ENCODE measurements at places on chromosomes 16 and 17. TPM values are rescaled to one million over a fixed set of nuclear protein-coding genes. Genes with fewer than 3 reads are reported as not detected.

DNA sequence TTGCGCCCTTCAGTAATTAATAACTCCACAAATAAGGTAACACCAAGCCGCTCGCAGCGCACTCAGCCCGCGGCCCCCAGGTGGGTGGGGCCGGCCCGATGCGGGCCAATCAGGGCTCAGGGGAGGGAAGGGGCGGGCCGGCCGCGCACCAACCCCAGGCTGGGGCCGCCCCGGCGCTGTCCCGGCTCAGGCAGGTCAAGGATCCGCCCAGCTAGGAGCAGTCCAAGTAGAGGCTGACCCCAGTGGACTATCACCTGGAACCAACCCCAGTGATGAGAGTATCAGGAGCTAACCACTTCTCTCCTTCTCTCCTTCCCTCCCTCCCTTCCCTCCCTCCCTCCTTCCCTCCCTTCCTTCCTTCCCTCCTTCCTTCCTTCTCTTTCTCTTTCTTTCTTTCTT lies 110.8 kb downstream of the C16orf78 start:
- DNase-seq, result peak; percentile 92

The TERB1 gene
- total RNA-seq, result 0.22 TPM

DNA sequence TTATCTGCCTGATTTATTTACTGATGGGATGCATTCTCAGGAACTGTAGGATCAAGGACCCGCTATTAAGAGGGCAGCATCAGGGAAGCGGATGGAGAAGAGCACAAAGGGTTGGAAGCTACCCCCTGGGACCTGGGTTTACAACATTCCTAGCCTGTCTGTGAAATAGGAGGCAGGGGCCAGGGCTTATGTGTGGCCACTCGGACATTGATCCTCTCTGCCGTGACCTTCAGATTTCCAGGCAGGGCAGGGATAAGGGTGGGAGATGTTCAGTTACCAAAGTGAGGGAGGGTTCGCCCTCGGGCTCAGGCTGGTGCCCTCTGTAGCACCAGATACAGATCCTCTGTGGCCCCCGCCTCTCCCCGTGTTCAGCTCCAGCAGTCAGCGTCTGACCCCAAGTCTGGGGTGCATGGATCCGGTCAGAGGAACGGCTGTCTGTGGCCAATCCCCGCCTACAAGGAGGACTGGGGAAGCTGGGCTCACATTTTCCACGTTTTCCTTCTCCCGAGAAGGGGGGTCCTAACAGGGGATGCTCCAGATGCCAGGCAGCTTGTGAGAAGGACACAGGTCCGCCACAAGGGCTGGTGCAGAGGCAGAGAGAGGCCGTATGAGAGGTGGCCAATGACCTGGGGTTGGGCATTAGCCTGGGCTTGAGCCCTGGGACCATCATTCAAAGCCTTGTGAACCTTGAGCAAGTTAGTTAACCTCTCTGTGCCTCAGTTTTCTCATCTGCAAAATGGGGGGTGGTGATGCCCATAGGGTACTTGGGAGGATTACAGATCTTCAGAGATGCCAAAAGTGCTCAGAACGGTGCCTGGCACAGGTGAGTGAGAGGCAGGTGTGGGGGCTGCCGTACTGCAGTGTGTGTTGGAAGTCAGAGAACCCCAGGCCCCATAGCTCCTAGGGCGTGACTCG lies 48.3 kb downstream of the ATP2C2 start:
- DNase-seq, result no peak

The GPRC5B gene
- total RNA-seq, result 86.5 TPM

DNA sequence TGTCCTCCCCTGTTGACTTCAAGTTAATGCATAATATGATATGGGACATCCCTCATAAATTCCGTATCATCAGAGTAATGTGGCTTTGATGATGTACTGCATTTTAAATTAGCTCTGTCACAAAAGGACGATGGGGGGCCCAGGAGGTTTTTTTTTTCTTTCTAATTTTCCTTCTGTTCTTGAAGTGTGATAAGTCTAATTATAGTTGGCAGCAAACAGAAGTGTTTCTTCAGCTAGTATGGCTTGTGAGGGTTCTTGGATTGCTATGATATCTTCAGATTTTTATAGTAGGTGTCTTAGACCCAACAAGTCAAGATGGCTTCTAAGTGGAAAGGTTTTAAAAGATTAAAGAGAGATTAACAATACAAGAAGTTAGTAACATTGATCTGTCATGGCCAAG lies 796.2 kb upstream of the RBFOX1 start:
- DNase-seq, result no peak

DNA sequence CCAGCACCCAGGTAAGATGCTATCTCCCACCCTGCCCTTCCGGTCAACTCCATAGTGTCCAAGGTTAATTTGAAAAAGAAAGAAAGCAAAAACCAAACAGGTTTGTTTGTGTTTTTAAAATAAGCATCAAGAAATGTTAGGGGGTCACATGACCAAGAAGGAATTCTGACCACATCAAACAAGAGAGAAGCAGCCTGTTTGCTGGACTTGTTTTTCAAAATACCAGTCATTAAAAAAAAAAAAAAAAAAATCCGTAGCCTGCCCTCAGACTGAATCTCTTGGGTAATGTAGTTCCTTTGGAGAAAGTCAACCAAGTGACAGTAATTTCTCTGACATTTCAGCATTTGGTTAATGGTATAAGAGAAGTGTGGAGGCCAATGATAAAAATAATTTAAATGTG lies 38.4 kb downstream of the HNF1B start:
- no peak for DNase-seq

DNA sequence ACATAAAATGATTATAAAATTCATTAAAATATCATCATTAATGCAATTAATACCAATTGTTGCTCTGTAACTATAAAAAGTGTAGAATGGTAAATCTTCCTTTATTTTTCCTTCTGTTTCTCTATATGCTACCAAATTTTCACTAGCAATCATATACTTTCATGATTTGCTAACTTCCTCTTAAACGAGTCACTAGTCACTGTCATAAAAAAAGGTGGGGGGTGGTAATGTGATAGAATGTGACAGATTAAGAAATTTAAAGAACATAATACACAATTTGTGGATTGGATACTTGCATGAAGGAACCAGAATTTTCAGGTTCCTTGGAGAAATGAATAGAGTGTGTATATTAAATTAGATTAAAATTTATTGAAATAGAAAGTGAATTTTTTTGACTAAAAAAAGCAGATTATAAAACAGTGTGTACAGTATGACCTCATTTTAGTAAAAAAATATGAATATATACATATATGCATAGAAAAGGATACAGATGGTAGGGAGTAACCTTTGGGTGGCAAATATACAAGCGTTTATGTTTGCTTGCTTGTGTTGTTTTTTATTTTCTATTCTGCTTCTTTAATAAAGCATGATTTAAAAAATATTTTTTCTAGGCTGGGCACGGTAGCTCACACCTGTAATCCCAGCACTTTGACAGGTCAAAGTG lies 56.7 kb upstream of the C17orf78 start:
- no peak for DNase-seq

GRCh38 chr17:66963909-66964771 lies at the start of gene CACNG4:
TSS of gene CACNG4 (plus strand) at chr17:66964707. CDS start at chr17:66964912, 205 bp downstream.
- no peak for DNase-seq

The KRT15 gene
- not detected for total RNA-seq

GRCh38 chr16:79656553-79657115 lies 56.1 kb upstream of the MAF start:
- DNase-seq, result no peak

DNA sequence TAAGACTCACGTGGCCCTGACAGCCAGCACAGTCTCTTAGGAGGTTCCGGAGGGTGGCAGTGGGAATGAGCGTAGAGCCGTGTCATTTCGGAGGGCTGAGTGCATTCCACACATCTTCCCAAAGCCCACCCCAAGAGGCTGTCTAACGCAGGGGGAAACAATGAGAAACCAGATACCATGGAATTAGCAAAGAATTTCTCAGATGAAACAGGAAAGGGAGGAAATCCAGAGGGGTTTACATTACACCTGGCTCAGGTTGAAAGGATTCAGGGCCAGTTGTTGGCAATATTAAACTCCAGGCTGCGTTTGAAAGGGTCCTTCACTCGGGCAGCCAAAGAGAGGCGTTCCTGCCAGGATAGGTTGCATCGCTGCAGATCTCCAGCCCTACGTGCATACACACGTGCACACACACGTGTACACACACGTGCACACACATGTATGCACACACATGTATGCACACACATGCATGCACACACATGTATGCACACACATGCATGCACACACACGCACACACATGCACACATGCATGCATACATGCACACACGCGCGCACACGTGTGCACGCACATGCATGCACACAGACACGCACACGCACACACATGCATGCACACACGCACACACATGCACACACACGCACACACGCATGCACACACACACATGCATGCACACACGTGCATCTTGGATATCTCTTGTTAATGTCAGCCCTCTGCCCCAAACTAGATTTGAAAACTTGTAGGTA lies 12.2 kb downstream of the CBX4 start:
- DNase-seq, result no peak

The CBX8 gene
- total RNA-seq, result 4.7 TPM

DNA sequence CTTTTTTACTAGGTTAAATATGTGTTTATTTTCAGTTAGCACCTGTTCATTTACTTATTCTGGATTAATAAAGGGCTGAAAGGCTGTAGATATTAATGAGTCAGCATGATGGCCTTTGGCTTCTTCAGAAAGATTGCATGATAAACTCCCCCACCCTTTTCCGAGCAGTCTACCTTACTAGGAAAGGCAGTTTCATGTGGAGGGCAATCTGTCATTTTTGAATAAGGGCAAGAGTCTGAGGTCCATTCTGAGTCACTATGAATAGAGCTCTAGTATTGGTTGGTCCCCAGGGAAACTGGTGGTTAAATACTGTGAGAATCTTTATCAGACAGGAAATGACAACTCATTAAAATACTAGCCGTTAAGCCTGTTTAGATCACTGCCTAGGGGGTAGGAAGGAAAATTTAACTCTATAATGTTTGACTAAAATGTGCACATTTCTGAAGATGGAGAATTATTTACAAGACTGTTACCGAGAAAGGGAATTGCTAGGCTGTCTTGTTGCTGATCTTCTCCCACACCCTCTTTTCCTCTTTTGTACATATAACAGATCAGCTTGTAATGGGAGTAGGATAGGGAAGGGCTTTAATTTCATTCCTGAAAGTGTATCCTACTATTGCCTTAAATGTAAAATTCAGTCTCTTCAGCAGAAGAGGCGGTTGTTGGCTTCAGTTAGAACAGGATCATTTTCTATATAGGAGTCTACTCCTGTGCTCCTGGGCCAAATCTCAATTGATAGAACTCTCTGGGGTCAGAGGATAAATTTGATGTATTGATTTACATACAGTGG lies 63.3 kb downstream of the TUBD1 start:
- no peak for DNase-seq

DNA sequence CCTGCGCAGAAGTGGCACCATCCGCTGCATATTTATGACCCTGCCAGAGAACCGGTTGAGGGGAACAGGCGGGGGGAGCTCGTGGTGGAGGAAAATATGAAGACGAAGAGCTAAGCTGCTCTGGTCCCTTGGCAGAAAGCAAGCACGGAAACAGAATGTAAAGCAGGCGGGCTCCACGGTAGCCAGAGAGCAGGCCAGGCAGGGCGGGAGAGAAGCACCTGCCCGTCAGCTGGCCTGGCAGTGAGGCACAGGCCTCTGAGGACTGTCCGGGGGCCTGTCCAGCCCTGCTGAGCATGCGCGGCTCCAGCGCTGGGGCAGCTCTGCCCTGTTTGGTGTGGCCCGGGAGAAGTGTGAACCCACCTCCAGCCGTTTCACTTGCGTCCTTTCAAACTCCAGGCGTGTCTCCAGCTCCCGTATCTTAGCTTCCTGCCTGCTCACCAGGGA lies 46.7 kb downstream of the PIPOX start:
- DNase-seq, result no peak
